Small intestine (tissue), 16 donors: ENCODE measurements at places on chromosomes 6 and 20.
A peak's percentile ranks its signal among the peaks of the same experiment; 100 is the strongest.

GRCh38 chr6:30327232-30327746, 562 bp downstream of the TRIM39 start:
- H3K36me3 ChIP-seq, result peaks cover 6% of the 10 kb centered on the region
- no peak for DNase-seq
- peaks cover 7% of the 10 kb centered on the region for H3K4me1 ChIP-seq
- no peaks in the 10 kb centered on the region for H3K27me3 ChIP-seq

DNA sequence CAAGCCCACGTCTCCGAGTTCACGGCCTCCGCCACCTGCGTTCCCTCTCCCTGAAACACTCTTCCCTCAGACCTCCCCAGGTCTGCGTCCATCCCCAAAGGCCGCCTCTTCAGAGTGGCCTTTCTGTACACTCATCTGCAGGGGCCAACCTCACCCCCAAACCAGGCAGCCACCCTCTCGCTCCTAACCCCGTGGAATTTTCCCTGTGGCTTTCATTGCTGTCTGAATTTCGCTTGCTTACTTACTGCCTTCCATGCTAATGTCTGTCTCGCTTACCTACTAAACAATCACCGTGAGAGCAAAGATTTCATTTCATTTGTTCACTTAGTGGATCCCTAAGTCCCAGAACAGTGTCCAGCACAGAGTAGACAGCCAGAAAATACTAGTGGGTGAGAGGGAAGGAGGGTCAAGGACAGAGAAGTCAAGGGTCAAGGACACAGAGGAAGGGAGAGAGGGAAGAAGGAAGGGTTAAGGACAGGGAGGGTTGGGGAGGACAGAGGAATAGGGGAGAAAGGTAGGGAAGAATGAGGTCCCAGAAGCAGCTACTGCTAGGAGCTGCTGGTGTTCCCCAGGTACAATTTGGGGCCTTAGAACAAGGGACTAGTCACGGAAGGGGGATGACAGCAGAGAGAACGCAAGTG, 114.7 kb downstream of the NFATC2 start:
- no peaks in the 10 kb centered on the region for H3K4me1 ChIP-seq
- no peak overlapping the region for H3K4me3 ChIP-seq
- H3K27me3 ChIP-seq, result no peaks in the 10 kb centered on the region
- DNase-seq, result no peak
- H3K36me3 ChIP-seq, result no peaks in the 10 kb centered on the region

DNA sequence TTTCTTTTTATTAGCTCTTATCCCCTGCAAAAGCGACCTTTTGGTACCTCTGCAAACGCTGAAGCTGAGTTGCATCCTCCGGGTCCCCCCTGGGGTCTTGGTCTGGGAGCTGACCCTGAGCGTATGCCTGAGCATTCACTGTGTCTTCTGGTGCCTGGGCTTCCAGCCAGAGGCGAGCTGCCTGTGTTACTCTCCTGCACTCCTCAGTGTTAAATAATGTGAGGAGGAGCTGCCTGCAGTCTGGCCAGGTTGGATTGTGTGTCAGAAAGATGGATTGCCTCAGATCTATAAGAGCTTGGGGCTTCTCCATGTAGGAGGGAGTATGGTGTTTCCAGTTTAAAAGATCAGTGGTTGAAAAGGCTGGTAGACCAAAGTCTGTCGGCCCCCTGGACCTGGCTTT, 8.7 kb upstream of the GMPR start:
- no peaks in the 10 kb centered on the region for H3K36me3 ChIP-seq
- peaks cover 9% of the 10 kb centered on the region for H3K4me1 ChIP-seq
- no peak overlapping the region for H3K4me3 ChIP-seq

DNA sequence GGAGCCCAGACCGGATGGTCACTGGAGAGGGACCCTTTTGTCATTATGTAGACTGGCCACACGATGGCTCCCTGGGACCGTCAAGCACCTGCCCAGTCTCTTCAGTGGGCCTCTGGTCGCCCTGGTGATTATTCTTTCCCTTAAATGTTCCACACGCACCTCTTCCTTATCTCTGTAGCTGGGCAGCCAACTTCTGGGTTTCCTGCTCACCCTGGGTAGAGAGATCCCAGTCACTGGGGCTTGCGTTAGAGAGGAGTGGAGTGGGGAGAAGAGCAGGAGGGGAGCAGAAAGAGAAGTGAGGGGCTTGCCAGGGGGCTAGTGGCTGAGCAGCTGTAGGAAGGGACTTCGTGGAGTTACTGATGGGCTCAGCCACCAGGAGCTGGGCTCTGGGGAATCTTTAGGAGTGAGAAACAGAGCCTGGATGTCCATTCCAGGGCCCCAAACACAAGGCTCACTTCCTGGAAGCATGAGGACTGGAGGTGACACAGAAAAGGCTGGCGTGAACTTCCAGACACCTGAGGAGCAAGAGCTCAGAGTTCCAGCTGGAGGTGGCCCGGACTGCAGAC, 150.1 kb downstream of the DHX35 start:
- H3K27ac ChIP-seq, result no peak overlapping the region
- H3K36me3 ChIP-seq, result no peaks in the 10 kb centered on the region
- no peak overlapping the region for H3K4me3 ChIP-seq
- H3K4me1 ChIP-seq, result no peaks in the 10 kb centered on the region
- peak; percentile 29 for DNase-seq
- H3K27me3 ChIP-seq, result peaks cover 1% of the 10 kb centered on the region

DNA sequence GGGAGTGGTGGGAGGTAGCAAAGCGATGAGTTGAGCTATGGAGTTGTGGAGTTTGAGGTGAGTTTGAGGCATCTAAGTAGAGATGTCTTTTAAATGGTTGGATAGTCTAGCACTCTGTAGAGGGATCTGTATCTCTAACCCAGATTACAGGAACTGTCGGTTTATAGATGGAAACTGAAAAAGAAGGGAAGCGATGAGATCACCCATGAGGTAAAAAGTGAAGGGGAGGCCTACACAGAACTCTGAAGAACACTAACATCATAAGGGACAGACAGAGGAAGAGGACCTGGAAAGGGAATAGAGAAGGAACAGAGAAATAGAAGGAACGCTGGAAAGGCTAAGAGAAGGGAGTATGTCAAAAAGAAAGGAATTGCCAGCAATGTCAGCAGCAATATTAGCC, 2.5 kb downstream of the HINT3 start:
- H3K27me3 ChIP-seq, result no peaks in the 10 kb centered on the region
- DNase-seq, result no peak
- no peaks in the 10 kb centered on the region for H3K36me3 ChIP-seq
- peaks cover 11% of the 10 kb centered on the region for H3K4me1 ChIP-seq
- H3K4me3 ChIP-seq, result no peak overlapping the region

DNA sequence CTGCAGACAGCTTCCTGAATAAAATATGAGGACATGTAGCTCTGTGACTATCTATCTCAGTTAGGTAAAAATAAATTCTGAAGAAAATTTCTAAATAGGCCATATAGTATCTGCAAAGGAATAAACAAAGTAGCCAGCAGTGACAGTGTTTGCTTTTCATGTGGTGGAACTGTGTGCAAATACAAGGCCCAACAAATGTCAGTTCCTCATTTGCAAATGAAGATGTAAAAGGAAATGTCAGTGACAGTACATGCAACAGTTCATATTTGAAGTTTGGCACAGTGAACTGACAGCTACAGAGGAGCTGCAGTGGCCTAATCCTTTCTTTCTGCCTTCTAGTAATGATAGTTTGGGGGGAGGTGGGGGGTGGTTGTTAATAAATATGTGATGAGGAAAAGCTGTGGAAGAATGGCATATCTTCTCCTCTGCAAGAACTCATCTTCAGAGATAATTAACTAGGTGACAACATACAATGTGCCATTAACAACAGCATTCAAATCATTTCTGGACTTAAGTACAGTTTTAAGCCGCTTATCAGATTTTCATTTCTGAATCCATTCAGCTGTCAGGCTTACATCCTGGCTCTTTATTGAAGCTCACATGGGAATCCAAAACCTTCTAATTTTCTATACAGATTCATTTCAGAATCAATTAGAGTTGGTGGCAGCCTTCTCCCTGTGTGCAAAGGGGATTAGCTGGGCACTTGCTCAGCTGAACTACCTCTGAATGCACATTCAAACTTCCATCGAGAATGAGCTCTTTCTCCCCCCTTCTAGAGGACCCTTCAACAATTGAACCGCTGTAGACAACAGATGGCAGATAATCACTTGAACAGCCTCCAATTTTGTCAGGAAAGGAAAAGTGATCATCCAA, 1059.0 kb upstream of the EPHA7 start:
- no peak overlapping the region for H3K27ac ChIP-seq
- no peak overlapping the region for H3K4me3 ChIP-seq
- H3K27me3 ChIP-seq, result no peaks in the 10 kb centered on the region
- no peak for DNase-seq
- no peaks in the 10 kb centered on the region for H3K36me3 ChIP-seq

GRCh38 chr6:131995917-131996316, 44.7 kb upstream of the CCN2 start:
- no peaks in the 10 kb centered on the region for H3K4me1 ChIP-seq
- no peak overlapping the region for H3K4me3 ChIP-seq
- DNase-seq, result no peak
- no peaks in the 10 kb centered on the region for H3K36me3 ChIP-seq
- no peaks in the 10 kb centered on the region for H3K27me3 ChIP-seq
- H3K27ac ChIP-seq, result no peak overlapping the region

DNA sequence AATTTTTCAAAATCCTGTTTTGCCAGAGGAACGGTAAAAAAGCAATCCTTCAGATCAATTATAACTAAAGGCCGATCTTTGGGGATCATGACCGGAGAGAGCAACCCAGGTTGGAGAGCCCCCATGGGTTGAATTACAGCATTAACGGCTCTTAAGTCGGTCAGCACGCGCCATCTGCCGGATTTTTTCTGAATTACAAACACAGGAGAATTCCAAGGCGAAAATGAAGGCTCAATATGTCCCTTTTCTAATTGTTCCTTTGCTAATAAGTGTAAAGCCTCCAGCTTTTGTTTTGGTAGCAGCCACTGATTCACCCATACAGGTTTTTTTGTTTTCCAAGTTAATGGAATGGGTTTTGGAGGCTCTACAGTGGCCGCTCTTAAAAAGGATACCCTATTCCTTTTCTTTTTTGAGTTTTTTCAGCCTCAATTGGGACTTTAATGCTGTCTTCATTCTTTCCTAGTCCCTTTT, 16.9 kb upstream of the PTCRA start:
- no peak overlapping the region for H3K27ac ChIP-seq
- H3K27me3 ChIP-seq, result no peaks in the 10 kb centered on the region
- H3K36me3 ChIP-seq, result no peaks in the 10 kb centered on the region
- DNase-seq, result peak; percentile 69
- H3K4me3 ChIP-seq, result no peak overlapping the region

DNA sequence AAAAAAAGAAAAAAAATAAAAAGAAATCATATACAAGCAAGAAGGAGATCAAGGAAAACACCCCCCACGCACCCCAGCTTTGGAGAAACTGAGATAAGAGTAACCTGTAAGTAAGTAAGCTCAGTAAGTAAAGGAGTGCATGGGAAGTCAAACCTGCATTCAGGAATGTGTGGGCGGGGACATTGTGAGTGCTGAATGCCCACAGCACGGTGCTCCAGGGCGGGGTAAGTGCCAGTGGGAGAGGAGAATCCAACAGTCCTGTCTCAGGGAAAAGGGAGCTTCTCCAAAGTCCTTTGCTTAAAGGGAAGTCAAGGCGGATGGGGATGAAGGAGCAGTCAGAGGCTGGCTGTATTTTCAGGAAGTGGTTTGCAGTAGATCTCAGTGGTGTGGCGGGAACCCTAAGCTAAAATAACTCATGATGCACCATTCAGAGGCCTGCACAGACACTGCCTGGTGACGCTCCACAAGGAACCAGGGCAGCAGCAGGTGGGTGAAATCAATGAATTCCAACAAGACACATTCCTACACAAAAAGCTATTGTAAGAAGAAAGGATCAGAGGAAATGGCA, 368.0 kb downstream of the QKI start:
- DNase-seq, result no peak
- no peak overlapping the region for H3K4me3 ChIP-seq
- H3K36me3 ChIP-seq, result no peaks in the 10 kb centered on the region
- H3K27me3 ChIP-seq, result no peaks in the 10 kb centered on the region

DNA sequence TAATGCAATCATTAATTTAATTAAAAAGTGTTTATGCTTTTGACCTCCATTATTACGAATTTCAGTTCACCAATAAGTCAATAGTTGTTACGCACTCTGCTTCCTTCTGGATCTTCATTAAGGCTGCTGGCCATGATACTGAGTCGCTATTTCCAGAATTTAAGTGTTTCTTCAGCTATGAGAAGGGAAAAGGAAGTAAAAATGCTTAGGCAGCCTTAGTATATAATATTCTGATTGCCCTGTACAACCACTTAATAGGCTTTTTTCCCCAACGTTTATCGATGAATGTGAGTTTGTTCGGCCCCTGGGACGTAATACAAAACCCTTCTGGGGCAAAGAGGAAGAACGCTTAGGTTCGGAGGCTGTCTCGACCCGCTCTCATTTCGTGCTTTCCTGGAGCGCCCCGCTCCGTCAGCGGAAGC, 644 bp downstream of the OARD1 start:
- no peaks in the 10 kb centered on the region for H3K27me3 ChIP-seq
- no peak for DNase-seq
- H3K4me1 ChIP-seq, result peaks cover 4% of the 10 kb centered on the region

GRCh38 chr20:40160097-40160550, 528.9 kb downstream of the MAFB start:
- H3K27me3 ChIP-seq, result no peaks in the 10 kb centered on the region
- no peaks in the 10 kb centered on the region for H3K36me3 ChIP-seq
- H3K4me1 ChIP-seq, result no peaks in the 10 kb centered on the region
- no peak overlapping the region for H3K27ac ChIP-seq

DNA sequence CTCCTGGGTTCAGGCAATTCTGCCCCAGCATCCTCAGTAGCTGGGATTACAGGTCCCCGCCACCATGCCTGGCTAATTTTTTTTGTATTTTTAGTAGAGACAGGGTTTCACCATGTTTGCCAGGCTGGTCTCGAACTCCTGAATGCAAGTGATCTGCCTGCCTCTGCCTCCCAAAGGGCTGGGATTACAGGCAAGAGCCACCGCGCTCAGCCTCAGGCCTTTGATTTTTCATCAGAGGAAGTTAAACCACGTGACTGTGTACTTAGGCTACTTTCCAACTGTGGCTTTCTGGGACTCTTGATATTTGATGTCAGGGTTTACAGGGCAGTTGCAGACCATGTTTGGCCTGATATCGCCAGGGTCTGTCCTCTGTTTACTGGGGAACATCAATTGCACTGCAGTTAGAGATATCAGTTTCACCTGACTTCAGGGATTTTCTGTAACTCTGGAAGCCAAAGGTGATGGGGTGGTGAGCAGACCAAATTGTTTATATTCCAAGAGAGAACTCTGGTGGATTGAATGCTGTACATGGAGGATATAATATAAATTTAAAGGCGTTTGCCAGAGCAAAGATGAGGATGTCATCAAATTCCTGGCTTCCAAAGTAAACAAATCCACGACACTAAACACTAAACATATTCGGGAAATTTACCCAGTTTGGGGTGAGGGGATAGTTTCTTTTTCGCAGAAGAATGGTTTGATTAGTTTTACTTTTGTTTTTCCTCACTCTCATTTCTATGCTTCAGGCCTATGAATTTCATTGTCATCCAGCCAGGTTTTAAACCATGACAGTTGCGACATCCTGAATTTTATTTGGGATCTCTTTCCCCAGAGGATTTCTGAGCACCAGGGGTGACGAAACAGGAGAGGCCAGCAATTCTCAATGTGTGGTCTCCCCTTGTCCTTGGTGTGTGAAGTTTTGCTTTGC, 4.2 kb downstream of the PSMF1 start:
- H3K4me1 ChIP-seq, result peaks cover 22% of the 10 kb centered on the region
- H3K36me3 ChIP-seq, result peaks cover 22% of the 10 kb centered on the region
- DNase-seq, result peak; percentile 72
- no peaks in the 10 kb centered on the region for H3K27me3 ChIP-seq
- peak overlapping the region; percentile 30 for H3K27ac ChIP-seq
